Bone marrow (tissue), 2 donors: ENCODE measurements at places on chromosomes 4 and X.

DNA sequence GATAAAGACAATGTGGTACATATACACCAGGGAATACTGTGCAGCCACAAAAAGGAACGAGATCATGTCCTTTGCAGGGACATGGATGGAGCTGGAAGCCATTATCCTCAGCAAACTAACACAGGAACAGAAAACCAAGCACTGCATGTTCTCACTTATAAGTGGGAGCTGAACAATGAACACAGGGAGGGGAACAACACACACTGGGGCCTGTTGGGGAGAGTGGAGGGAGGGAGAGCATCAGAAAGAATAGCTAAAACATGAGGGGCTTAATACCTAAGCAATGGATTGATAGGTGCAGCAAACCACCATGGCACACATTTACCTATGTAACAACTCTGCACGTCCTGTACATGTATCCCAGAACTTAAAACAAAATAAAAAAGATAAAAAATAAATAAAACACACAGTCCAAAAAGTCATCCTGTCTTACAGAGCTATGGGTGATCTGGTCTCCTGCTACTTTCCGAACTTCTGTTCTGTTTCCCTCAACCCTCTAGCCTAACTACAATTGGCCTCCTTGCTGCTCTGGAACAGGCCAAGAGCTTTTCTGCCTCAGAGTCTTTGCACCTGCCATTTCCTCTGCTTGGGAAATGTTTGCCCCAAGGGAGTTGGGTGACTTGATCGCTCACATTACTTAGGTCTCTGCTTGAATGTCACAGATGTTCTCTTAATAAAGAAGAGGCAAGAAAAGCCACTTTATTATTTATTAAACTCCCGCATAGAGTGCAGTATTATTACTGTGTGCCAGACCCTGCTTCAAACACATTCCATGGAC is 1.1 kb upstream of the CD38 start:
- DNase-seq = no peak

DNA sequence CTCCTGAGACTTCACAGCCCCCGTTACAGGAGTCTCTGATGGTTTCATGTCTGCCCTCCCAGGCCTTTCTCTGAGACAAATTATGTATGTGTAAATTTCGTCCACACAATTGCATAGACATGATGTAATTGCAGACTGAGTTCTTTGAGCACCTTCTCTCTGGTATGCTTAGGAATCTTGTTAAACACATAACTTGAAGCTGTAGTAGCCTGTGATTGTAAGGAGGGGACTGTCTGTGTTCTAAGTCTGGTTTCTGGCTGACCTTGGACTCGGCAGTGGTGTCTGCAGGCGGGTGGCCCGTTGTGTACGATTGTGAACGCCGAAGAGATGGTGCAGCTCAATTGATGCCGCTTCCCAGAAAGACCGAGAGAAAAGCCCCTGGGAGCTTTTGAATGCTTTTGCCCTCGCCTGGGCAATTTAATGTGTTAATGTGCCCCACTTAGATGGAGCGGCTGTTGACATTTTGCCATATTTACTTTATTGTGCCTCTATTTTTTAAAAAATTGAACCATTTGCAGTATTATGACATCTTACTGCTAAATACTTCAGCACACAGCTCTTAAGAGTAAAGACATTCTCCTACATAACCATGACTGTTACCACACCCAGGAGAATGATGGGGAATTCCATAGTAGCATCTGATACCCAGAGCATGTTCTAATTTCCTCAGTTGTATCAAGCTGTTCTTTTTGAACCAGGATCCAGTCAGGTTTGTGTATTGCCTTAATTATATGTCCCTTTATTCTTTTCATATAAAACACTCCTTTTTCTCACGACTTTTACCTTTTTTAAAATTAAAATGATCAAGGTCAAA is 58.4 kb upstream of the TADA2B start:
- no peak for DNase-seq

DNA sequence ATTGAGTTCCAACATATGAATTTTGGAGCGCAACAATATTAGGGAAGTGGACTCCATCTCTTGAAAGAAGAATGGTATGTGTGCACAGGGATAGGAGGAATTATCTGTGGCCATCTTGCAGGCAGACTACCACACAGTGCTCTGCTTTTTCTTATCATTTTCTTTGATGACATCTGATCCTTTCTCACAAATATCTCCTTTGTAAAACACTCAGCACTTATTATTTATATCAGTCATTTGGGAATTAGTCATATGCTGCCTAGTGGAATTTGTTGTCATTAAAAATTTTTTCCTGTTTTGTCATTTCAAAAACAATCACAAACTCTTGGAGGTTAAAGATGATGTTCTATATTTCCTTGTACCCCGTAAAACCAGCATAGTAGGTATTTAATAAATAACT is 444.3 kb upstream of the ATOH1 start:
- DNase-seq = no peak

- DNase-seq = no peak
Observed at GRCh38 chr4:6606465-6607235, 31.7 kb downstream of the MAN2B2 start.

- DNase-seq = no peak
Observed at GRCh38 chr4:26275281-26275680, 45.5 kb upstream of the RBPJ start.

- DNase-seq = no peak
Observed at GRCh38 chrX:24494647-24495075, 29.6 kb downstream of the PDK3 start.
